NCI-H187 treated with DMSO at 0.1 percent for 48 hours (cell line): ENCODE measurements at places on chromosomes 3 and 15.

DNA sequence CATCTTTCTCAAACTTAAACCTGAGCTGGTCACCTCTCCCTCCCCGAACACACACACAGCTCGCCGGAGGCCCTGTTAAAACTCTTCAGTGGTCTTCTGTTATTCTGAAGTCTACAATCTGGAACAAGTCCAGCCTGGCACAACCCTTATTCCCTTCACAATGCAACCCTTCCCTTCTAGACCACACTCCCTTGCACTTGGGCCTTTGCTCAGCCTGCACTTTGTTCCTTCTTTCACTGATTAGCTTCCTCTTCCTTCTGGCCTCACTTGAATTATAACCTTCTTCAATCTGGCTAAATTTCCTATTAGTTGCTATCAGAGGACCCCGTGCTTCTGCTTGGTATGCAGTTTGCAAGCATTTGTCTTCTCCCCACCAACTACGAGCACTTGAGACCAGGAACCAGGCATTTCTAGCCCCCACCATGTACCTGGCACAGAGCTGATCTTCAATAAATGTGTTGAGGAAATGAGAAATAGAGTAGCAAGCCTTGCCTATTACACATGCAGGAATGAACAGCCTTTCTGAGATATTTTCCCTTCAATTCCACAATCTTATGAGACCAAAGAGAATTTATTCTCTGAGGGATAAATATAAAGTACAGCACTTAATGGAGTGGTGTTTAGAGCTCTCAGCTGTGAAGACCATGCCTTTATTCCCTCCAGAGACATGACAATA is 663.1 kb upstream of the ADAMTS9 start:
- DNase-seq = no peak

DNA sequence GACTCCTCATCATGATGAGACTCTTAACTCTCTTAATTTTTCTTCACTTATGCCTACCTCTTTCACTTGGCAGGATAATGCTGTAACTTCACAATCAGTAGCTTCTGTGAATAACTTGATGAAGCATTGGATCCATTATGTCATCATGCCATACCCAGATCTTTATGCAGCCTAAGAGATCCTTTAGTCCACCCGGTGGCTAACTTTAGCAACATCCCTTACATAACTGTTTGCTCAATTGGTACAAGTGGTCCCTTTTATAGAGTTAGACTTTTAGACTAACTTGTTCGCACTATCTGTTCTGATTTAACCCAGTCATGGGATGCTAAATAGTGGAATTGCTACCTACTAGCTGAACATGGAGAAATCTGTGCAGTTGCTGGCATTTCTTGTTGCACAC is 184.5 kb downstream of the USP13 start:
- DNase-seq = no peak

GRCh38 chr15:68783226-68784058 is 37.3 kb downstream of the ANP32A start:
- no peak for DNase-seq

DNA sequence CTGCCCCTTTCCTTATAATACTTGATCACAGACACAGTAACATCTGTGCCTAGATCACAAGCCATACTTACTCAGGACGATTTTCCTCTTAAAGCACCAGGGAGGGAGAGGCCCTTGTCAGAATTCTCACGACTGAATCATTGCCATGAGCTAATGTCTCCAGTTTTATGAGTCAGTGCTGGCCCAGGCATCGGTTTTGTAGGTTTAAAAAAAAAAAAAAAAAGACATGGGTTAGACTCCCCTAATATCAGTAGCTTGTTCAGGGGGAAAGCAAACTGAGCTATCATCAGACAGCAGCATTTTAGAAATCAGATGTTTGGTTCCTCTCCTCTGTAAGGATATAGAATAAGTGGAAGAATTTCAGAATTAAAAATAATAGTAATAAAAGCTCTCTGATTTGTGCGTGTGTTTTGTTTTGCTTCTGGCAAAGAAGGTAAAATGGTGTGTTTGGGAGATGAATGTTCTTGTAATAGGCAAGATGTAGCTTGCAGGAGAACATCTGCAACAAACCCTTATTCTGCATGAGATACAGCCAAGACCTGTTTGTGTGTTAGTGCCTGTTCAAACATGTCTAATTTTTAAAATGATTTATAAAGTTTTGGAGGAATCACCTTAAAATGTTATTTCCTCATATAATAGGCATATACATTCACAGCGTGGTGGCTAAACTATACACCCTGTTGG is 193.6 kb downstream of the TP63 start:
- no peak for DNase-seq
